ENCODE measurements at places on chromosomes 3 and 15. TPM values are rescaled to one million over a fixed set of nuclear protein-coding genes. Genes with fewer than 3 reads are reported as not detected.
A peak's percentile ranks its signal among the peaks of the same experiment; 100 is the strongest.

The MESP1 gene
- not detected for total RNA-seq

DNA sequence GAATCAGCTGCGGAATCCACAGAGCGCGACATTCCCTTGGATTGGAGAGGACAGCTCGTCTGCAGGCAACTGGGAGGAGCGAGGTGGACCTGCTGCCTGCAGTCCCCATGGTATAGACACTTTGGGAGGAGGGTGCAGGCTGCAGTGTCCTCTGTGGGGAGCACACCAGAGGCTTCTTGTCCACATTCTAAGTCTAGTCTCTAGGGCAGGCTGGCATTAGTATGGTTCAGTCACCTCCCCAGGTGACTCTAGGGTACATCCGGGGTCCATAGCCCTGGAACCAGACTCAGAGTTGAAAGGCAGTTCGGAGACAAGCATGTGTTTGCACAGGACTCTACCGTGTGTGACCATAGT lies 118.2 kb downstream of the GABRG3 start:
- no peaks in the 10 kb centered on the region for H3K4me1 ChIP-seq
- H3K27ac ChIP-seq: no peak overlapping the region
- H3K4me3 ChIP-seq: no peak overlapping the region
- no peak for DNase-seq
- H3K36me3 ChIP-seq: no peaks in the 10 kb centered on the region

DNA sequence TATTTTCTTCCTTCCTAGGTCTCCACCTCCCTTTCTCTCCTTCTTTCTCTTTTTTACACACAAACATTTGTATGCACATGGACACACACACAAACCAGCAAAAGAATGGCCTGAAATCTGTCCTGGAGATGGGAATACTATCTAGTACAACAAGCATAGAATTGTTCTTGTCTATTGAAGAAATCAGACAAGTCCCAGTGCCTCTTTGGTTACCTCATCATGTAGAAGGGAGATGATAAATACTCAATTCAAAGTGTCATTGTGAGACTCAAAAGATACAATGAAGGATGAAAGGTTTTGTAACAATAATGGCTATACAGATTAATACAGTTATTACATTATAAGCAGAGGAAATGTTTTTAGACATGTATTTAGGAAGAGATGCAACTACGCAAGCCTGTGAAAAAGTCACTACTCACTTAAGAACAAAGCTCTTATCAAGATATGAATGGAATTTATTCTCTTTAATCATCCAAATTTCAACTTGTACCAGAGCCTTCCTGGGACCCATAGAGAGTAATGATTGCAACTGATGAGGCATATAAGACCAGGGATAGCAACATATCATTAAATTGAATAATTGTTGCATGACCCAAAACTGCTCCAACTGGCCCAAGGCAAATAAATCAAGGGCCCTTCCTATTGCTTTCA lies 43.2 kb downstream of the P3H2 start:
- H3K27ac ChIP-seq: no peak overlapping the region
- no peak for DNase-seq
- no peaks in the 10 kb centered on the region for H3K27me3 ChIP-seq
- no peaks in the 10 kb centered on the region for H3K4me1 ChIP-seq
- H3K36me3 ChIP-seq: no peaks in the 10 kb centered on the region
- H3K4me3 ChIP-seq: no peak overlapping the region

GRCh38 chr15:29686445-29687203 lies 135.6 kb downstream of the TJP1 start:
- H3K36me3 ChIP-seq: no peaks in the 10 kb centered on the region
- DNase-seq: no peak
- H3K4me1 ChIP-seq: peaks cover 22% of the 10 kb centered on the region
- no peak overlapping the region for H3K27ac ChIP-seq

- H3K27ac ChIP-seq: no peak overlapping the region
- H3K27me3 ChIP-seq: no peaks in the 10 kb centered on the region
- no peak overlapping the region for H3K4me3 ChIP-seq
- H3K36me3 ChIP-seq: no peaks in the 10 kb centered on the region
- no peaks in the 10 kb centered on the region for H3K4me1 ChIP-seq
- DNase-seq: no peak
These were observed 512.6 kb upstream of the PPP2R3A start for GRCh38 chr3:135452881-135453280.

GRCh38 chr3:175410251-175410650 lies 551.1 kb downstream of the NAALADL2 start:
- no peak overlapping the region for H3K4me3 ChIP-seq
- no peaks in the 10 kb centered on the region for H3K27me3 ChIP-seq
- no peaks in the 10 kb centered on the region for H3K4me1 ChIP-seq
- DNase-seq: no peak
- H3K27ac ChIP-seq: no peak overlapping the region
- no peaks in the 10 kb centered on the region for H3K36me3 ChIP-seq

DNA sequence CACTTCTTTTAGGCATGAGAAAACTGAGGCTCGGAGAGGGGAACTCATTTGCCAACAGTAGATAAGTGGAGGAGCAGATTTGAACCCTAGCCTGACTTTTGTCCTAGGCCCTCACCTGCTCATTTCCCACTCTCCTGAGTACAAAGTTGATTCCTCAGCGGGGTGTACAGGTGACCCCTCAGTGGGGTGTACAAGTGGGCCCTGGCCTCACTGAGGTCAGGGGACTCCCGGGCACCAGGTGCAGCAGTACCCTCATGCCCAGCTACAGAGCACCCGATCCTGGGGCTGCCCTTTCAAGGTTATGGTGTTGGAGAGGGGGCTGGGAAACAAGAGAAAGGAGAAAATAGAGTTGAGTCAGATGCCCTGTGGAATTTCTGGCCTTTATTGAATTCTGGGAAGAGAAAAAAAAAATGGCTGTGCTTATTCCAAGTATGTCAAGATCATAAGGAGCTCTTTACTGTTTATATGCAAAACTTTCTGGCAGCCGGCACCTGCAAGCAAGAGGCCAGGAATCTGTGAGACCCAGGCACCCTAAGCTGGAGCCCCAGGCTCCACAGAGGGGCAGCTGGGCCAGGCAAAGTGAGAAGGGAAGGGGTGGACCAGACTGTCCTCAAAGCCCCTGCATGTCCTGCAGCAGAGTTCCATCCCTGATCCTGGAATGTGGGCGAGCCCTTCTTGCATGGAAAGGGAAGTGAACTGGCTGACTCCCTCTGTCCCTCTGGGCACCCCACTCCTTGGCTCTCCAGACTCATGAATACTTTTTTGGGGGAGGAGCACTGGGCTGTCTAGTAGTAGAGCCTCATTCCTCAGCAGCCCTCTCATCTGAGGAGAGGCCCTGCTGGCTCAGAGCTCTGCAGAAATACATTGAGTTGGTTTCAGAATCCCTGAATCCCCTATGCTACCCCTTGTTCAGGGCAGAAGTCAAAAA lies 43.1 kb downstream of the AMOTL2 start:
- no peak overlapping the region for H3K4me3 ChIP-seq
- H3K27ac ChIP-seq: no peak overlapping the region
- no peak for DNase-seq
- no peaks in the 10 kb centered on the region for H3K36me3 ChIP-seq

DNA sequence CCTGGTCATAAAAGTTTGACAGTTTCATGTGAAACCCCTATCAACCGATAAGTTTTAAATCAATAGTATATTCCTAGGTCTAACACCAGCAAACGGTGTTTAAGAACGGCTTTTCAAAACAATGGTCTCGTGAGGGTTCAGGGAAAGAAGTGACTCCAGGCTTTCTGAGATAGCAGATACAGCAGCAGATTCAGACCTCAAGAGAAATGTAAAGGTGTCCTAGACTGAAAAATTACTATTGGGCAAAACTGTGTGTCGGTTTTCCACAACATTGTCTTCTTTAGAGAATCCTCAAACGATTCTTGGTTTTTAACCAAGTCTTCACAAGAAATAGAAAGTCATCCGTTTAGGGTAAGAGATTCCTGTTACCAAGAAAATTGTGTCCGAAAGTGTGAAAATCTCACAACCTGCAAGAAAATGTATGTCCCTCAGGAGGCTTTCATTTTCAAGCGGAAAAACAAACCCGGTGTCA lies 1.2 kb downstream of the SETD2 start:
- no peaks in the 10 kb centered on the region for H3K27me3 ChIP-seq
- no peaks in the 10 kb centered on the region for H3K36me3 ChIP-seq
- H3K4me3 ChIP-seq: peak overlapping the region; percentile 75
- H3K27ac ChIP-seq: peak overlapping the region; percentile 94
- no peak for DNase-seq

DNA sequence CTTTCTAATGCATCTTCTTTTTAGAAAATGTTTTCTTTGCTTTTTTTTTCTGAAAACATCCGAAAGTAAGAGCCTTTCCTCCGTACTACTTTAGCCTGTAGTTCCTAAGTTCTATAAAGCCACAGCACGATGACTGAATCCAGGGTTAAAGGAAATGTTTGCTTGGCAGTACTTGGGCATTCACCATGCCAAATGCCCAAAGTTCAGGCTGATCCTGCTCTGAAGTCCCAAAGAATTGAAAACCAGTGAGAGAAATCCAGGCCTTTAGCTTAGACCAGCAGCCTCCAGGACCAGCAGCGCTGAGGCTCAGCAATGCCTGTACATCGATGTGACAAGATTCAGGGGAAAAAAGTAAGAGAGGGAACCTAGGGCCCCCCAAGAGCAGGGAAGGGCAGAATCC lies 35.1 kb downstream of the CCK start:
- no peak overlapping the region for H3K4me3 ChIP-seq
- no peaks in the 10 kb centered on the region for H3K36me3 ChIP-seq
- no peak for DNase-seq
- peaks cover 12% of the 10 kb centered on the region for H3K4me1 ChIP-seq
- no peak overlapping the region for H3K27ac ChIP-seq

- peaks cover 10% of the 10 kb centered on the region for H3K36me3 ChIP-seq
- H3K4me3 ChIP-seq: no peak overlapping the region
- no peaks in the 10 kb centered on the region for H3K4me1 ChIP-seq
- no peak for DNase-seq
These were observed 110.3 kb downstream of the PDE8A start for GRCh38 chr15:85091990-85092389.

- H3K27me3 ChIP-seq: no peaks in the 10 kb centered on the region
- no peaks in the 10 kb centered on the region for H3K4me1 ChIP-seq
- H3K36me3 ChIP-seq: no peaks in the 10 kb centered on the region
- no peak for DNase-seq
- H3K27ac ChIP-seq: no peak overlapping the region
- no peak overlapping the region for H3K4me3 ChIP-seq
These were observed 545.8 kb upstream of the ADAMTS9 start for GRCh38 chr3:65233561-65233960.

DNA sequence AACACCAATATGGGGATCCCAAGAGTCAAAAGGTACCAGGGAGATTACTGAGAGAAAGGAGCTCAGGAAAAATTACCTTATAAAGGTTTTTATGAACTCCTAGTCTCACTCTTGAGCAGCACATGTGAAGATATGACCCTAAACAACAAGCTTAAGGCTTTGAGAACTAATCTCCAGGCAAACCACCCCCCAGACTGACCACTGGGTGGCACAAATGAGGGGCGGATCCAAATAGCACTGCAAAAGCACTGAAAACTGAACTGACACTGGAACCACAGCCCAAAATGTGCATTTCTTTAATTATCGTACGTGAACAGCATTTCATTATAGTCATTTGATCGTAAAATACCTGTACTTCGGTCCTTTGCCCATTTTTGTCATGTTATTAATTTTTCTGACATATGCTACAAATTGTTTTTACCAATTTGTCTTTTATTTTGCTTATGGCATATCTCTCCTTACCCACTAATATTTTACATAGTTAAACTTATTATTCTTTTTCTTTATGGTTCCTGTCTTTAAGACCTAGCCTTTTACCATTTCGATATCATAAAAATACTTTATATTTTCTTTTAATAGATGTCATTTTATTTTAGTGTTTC lies 31.5 kb upstream of the TFDP2 start:
- H3K27me3 ChIP-seq: no peaks in the 10 kb centered on the region
- H3K36me3 ChIP-seq: peaks cover 9% of the 10 kb centered on the region
- H3K27ac ChIP-seq: no peak overlapping the region
- DNase-seq: peak; percentile 28
- H3K4me3 ChIP-seq: no peak overlapping the region

DNA sequence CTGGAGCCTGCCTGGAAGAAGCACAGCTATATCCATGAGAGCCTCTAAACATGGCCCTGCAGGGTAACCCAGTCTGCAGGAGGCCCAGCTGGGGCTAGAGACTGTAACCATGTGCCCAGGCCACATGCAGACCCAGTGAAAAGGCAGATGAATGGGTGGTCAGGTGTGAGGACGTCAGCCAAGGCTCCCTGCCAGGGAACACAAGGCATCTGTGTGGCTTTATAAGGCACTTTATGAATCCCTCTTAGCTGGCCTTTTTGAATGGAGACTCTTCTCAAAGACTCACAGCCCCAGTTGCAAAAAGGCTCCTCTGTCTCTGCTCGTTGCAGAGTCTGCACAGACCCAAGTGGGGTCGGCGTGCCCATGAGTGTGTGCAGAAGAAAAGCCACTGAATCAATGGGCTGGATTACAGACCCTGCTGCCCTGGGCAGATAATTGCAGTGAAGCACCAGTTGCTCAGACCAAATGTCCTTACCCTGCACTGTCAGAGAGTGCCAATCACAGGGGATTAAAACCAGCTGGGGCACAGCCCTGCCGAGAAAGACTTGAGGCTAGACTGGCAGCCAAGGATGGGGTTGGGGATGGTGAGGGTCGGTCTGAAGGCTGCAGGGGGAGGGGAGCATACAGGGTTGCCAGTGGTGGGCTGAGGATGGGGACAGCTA lies 154.2 kb downstream of the RAB11A start:
- H3K27me3 ChIP-seq: peaks cover 5% of the 10 kb centered on the region
- no peak overlapping the region for H3K27ac ChIP-seq
- no peak for DNase-seq
- H3K4me1 ChIP-seq: no peaks in the 10 kb centered on the region

The TUSC7 gene
- total RNA-seq: not detected

GRCh38 chr3:49591615-49592014 lies 37.3 kb downstream of the BSN start:
- H3K4me3 ChIP-seq: no peak overlapping the region
- H3K27me3 ChIP-seq: no peaks in the 10 kb centered on the region
- no peaks in the 10 kb centered on the region for H3K36me3 ChIP-seq
- H3K4me1 ChIP-seq: peaks cover 12% of the 10 kb centered on the region
- no peak overlapping the region for H3K27ac ChIP-seq
- no peak for DNase-seq

The COX17 gene
- 51.0 TPM for total RNA-seq

GRCh38 chr3:134325061-134325705 lies 49.1 kb downstream of the AMOTL2 start:
- no peaks in the 10 kb centered on the region for H3K27me3 ChIP-seq
- DNase-seq: no peak
- no peak overlapping the region for H3K4me3 ChIP-seq
- no peaks in the 10 kb centered on the region for H3K36me3 ChIP-seq
- H3K4me1 ChIP-seq: peaks cover 59% of the 10 kb centered on the region
- no peak overlapping the region for H3K27ac ChIP-seq

The MRAS gene
- 36.2 TPM for total RNA-seq

GRCh38 chr15:93656041-93656440 lies 567.0 kb upstream of the RGMA start:
- H3K27me3 ChIP-seq: no peaks in the 10 kb centered on the region
- no peak overlapping the region for H3K27ac ChIP-seq
- no peak overlapping the region for H3K4me3 ChIP-seq
- no peak for DNase-seq

- peaks cover 84% of the 10 kb centered on the region for H3K36me3 ChIP-seq
- H3K27ac ChIP-seq: no peak overlapping the region
- no peak for DNase-seq
- no peaks in the 10 kb centered on the region for H3K27me3 ChIP-seq
- H3K4me3 ChIP-seq: no peak overlapping the region
These were observed 12.9 kb downstream of the SSUH2 start for GRCh38 chr3:8631661-8632060.
